ENCODE measurements at places on chromosomes 5 and 9.

- peak; percentile 74 for DNase-seq
These were observed 5.9 kb downstream of the ABCA2 start for GRCh38 chr9:137021979-137022661.

DNA sequence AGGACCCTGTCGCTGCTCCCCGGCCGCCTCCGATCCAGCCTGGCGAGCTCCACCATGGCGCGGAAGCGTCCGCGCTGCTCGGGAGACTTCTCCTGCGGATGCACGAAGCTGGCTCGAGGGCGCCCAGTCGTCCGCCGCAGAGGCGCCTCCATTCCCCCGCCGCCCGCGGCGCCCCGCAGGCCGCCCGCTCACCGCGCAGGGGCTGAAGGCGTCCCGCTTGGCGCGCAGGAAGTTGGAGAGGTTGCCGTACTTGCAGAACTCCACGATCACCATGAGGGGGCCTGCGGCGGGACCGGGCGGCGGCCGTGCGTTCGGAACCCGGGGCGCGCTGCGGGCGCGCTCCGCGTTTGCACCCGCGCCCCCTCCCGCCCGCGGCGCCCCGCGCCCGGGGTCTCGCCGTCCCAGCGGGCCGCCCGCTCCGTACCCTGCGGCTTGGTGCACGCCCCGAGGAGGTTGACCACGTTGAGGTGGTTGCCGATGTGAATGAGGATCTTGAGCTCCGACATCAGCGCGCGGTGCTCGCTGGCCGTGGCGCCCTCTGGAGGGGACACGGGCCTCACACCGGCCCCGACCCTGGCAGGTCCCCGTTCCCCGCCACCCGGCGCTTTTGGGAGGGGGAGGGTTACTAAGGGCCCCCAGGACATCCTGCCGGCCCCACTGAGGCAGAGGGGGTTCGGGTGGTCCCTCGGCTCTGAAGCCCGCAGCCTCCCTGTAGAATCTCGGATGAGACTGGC is 27.7 kb upstream of the SCGB3A1 start:
- DNase-seq, result peak; percentile 80

- no peak for DNase-seq
These were observed 84.5 kb upstream of the MOCS2 start for GRCh38 chr5:53194086-53194485.

DNA sequence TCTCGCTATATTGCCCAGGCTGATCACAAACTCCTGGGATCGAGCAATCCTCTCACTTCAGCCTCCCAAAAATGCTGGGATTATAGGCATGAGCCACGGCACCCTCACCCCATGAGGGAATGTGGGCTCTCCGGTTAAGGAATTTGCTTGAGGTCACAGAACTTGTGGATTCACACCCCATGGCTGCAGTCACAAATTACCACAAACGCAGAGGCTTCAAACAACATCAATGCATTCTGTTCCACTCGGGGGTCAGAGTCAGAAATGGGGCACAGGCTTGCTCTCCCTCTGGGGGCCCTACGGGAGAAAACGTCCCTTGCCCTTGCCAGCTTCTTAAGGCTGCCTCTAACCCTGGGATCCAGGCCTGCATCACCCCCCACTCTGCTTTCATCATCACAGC is 12.2 kb upstream of the SPINK4 start:
- no peak for DNase-seq

GRCh38 chr9:101462558-101462957 is 27.0 kb upstream of the ALDOB start:
- peak; percentile 48 for DNase-seq

- DNase-seq, result no peak
These were observed 65.8 kb upstream of the NFIL3 start for GRCh38 chr9:91489361-91489899.

- DNase-seq, result no peak
These were observed 14.7 kb downstream of the KIAA1958 start for GRCh38 chr9:112501287-112501686.

DNA sequence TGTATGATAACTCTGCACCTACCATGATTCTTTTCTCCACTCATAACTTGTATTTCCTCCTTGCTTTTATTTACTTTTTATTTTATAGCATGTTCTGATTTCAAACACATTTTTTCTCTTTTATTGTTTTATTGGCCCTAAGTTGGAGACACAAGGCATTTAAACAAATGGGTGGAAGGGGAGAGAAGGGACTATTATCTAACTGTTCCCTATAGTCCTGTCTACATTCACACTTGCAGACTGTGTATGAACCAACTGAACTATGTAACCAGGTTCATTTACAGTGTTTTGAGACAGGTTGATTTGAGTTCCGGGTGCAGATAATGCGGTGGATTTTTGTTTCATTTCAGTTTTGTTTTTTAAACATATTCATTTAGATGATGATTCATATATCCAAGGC is 830.6 kb upstream of the SEMA6A start:
- DNase-seq, result no peak

DNA sequence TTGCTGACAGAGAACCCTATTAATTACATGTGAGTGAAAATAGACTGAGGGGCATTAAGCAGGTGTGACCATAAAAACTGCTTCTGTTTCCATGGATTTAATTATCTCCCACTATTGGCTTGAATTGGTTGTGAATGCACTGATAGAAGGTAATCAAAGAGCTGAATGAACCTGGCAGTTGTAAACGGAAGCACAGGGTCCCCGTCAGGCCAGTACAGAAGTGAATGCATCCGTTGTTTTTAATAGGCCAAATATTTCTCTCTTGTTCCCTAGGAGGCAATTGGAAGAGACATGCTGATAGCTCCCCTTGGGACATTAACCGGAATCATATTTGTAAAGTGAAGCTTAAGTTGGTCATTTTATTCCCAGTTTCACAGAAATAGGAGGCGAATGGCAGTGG is 147.0 kb downstream of the CAVIN4 start:
- DNase-seq, result peak; percentile 16

DNA sequence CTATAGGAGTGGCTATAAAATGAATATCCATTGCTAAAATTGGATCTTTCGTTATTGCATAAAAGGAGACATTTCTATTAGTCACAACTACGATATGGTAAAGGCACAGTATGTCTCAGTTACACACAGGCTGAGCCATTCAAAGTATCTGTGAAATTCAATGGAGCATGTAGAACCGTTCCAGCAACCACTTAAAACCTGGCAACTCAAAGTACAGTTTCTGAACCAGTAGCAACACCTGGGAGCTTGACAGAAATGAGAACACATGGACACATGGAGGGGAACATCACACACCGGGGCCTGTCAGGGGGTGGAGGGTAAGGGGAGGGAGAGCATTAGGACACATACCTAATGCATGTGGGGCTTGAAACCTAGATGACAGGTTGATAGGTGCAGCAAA is 15.4 kb downstream of the POC5 start:
- no peak for DNase-seq

- peak; percentile 56 for DNase-seq
These were observed 71.3 kb downstream of the GLIS3 start for GRCh38 chr9:4228606-4229005.

- DNase-seq, result no peak
These were observed 52.6 kb downstream of the PDCD1LG2 start for GRCh38 chr9:5562806-5563416.

DNA sequence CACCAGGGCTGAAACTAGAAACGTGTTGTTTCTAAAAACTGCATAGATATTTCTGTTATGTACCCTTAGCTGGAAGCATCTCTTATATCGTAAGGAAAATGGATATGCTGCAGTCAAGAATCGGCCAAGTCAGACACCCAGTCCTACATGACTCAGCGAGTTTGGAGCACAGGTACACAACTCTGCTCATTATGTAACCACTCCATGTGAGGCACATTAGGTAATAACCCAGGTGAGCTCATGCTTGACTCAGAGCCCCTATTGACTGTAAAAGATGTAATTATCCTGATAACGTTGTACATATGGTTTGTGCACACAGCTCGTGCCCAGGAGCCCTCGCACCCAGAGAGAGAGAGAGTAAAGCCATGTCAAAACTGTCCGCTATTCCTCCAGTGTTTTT is 593.7 kb upstream of the ACO1 start:
- peak; percentile 66 for DNase-seq

DNA sequence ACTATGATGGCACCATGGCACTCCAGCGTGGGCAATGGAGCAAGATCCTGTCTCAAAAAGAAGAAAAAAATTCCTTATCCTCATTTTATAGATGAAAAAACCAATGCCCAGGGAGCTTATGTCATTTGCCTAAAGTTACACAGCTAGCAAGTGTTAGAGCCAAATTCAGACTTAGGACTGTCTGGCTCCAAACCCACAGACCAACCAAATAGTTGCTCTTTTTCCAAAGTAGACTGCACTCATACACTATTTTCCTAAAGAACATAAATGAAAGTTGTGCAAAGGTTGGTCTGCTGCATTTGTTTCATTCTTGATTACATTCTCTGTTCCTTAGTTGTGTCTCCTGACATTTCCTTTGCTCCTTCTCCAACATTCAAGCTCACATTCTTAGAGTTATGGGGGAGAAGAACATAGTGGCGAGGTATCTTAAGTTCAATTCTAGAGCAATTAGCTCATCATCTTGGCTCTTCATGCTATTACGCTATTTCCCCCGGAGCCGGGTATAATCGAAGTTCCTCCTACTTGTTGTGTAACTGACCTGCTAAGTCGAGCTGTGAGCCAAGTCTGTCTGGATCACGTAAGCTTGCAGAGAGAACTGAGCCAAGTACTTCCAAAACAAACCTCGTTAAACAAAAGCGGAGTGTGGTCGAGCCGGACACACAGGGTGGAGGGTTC is 138.3 kb downstream of the RFK start:
- DNase-seq, result no peak

- peak; percentile 98 for DNase-seq
These were observed 128.3 kb downstream of the EFNA5 start for GRCh38 chr5:107542428-107542827.

- no peak for DNase-seq
These were observed 187.1 kb downstream of the EDIL3 start for GRCh38 chr5:84197538-84197937.

GRCh38 chr5:52878656-52879055 is 90.9 kb downstream of the ITGA1 start:
- peak; percentile 50 for DNase-seq

- no peak for DNase-seq
These were observed 69.1 kb downstream of the RIC1 start for GRCh38 chr9:5698004-5698403.

- DNase-seq, result no peak
These were observed 248.3 kb downstream of the GADD45G start for GRCh38 chr9:89853161-89853560.

GRCh38 chr5:61496860-61497259 is 164.8 kb downstream of the ZSWIM6 start:
- no peak for DNase-seq

- DNase-seq, result no peak
These were observed 1.7 kb upstream of the ARID3C start for GRCh38 chr9:34630402-34631154.

GRCh38 chr9:77988630-77989029 is 43.0 kb downstream of the GNAQ start:
- no peak for DNase-seq

DNA sequence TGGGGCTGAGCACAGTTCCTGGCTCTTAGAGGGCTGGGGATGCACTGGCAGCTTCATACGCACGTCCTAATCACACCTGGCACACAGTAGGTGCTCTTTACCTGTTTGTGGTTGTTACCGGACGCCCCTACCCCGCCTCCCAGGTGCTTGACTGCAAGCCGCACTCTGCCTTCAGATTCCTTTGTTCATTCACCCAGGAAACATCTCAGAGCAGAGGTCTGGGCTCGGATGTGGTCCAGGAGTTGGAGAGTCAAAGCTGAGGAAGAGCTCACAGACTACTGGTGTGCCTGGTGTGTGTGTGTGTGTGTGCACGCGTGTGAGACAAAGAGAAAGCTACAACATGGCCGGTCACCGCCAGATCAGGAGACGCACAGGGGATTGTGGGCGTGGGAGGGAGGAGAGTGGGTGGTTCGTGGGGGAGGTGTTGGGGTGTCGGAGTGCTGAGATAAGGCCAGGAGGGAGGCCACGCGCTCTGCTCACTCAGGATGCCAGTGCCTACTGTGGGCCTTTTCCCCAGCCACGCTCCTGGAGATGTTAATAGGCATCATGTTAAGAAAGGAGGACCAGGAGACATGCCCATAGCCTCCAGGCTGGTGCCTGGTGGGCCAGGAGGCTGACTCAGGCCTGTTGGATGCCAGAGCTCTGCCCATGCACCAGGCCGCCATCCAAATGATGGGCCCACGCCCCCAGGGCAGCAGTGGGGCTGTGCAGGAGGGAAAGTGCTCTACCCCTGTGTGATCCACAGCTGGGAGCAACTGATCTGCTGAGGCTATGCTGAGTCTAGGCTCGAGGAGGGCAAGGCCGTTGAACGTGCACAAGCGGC is 39.9 kb downstream of the CRB2 start:
- peak; percentile 68 for DNase-seq

GRCh38 chr9:847505-847904 is 6.0 kb downstream of the DMRT1 start:
- DNase-seq, result no peak

DNA sequence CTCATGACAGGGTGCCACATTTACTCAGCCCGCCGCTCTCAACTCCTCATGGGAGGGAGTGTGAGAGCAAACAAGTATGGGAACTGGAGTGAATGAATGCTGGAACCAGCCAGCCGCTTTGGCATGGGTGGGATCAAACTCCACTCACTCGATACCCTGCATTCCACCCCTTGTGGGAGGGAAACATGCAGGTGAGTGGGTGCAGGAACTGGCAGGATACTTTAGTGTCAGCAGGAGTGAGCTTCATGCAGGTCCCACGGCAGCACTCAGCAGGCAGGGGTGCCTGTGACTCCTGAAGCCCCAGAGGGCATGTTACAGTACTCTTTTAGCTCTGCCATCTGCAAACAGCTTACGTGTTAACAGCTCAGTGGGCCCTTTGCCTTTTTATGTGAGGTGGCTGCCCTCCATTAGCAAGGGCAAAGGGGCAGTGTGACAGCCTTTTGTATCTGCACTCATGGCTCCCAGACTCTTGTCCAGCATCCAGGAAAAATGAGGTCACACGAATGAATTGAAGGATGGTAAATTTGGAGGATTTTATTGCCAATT is 433.2 kb upstream of the NMUR2 start:
- peak; percentile 86 for DNase-seq

DNA sequence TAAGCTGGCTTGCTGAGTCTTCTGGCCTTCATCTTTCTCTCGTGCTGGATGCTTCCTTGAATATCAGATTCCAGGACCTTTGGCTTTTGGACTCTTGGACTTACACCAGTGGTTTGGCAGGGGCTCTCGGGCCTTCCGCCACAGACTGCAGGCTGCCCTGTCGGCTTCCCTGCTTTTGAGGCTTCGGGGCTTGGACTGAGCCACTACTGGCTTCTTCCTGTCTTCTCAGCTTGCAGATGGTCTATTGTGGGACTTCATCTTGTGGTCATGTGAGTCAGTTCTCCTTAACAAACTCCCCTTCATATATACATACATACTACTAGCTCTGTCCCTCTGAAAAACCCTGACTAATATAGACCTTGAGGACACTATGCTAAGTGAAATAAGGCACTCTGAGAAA is 78.3 kb upstream of the SSBP2 start:
- no peak for DNase-seq

DNA sequence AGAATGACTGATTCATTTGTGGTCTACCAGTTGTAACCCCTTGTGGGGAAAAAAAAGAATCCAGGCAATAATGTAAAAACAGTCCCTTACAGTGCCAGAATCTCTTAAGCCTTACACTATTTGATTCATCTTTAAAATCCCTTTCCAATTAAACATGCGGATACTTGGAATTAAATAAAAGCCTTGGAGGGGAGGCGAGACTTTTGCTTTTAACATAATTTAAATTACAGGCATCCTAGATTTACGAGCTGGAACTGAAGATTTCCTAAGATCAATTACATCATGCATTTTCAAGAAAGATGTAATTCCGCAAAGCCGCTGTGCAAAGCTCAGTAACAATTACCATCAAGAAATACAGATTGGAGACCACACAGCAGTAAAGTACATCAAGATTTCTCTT is 370.2 kb downstream of the MTRR start:
- no peak for DNase-seq

Measured in NCI-H69 (cell line).